ENCODE measurements at places on chromosomes 12 and 14.

DNA sequence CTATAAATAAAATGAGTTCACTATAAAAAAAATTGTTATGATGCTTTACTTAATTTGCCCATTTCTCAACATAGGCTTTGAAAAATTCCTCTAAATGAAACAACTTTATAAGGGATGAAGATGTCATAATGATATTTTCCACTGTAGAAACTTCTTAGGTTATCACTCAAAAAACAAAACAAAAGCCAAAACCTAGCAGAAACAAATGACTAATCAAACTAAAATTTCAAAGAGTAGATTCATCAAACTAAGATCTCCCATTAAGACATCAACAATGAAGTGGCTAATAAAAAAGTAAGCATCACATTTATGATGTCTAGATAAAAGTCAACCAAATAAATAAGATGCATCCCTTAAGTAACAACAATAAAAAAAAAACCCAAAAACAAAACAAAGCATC lies 36.9 kb upstream of the TTC7B start:
- no peak for DNase-seq

- no peak for DNase-seq
These were observed 9.1 kb downstream of the ADSS1 start for GRCh38 chr14:104732931-104733681.

DNA sequence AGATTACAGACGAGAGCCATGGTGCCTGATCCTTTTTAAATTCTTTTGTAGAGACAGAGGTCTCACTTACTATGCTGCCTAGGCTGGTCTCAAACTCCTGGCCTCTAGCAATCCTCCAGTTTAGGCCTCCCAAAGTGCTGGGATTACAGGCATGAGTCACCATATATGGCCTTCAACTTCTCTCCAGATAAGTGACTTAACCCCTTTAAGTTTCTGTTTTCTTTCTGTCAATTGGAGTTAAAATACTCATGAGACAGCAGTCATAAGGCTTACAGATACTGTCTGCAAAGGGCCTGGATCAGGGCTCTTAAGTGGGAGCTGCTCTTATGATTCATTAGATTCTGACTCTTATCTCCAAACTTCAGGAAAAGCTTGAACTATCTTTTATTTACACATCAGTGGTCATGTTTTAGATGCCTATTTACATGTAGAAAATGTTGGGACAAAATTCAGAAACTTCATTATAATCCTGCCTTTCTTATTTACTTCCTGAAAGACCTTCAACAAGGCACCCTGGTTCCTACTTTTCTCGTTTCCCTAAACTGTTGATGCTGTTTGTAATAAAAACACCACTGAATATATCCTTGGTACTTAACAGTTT lies 271.5 kb upstream of the TBX3 start:
- DNase-seq, result no peak

- no peak for DNase-seq
These were observed 9.5 kb downstream of the BDKRB1 start for GRCh38 chr14:96265383-96266095.

DNA sequence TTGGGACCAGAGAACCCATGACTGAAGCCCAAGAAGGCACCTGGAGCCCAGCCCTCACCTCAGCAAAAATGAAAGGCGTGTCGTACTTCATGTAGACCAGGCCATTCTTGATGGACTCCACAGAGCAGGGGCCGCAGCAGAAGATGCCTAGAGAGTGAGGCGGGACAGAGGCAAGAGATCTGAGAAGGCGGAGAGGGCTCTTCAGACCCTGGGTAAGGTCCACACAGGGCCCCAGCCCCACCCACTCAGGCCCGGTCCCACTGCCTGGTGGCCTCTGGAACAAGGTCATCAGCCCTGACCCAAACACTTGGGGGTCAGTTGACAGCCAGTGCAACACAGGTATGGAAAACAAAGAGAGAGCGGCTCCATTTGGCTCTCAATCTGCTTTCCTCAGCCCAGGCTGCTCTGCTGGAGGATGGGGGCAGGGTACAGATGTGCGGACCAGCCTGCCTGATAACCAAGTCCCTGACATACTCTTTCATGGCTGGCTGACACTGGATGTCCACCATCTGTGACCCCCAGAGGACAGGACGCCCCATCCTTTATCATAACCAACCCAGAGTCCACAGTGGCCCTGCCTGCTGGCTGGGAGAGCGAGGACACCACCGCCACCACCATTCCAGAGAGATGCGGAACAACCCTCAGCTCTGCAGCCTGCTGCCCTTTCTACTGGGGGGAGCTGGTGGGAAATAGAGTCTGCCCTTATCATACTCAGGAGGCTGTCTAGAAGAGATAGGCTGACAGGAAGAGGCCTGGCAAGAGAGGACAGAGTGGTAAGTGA lies 6.9 kb downstream of the TGM1 start:
- DNase-seq, result no peak

- DNase-seq, result no peak
These were observed 383.5 kb downstream of the RGS6 start for GRCh38 chr14:72315714-72316113.

- no peak for DNase-seq
These were observed 94.5 kb downstream of the DNAI7 start for GRCh38 chr12:25100194-25101091.
